ENCODE measurements at places on chromosomes 4 and X.

GRCh38 chr4:97530676-97531075 lies 612.6 kb downstream of the STPG2 start:
- no peak for DNase-seq

GRCh38 chr4:23333946-23334878 lies 555.6 kb downstream of the PPARGC1A start:
- peak; percentile 86 for DNase-seq

DNA sequence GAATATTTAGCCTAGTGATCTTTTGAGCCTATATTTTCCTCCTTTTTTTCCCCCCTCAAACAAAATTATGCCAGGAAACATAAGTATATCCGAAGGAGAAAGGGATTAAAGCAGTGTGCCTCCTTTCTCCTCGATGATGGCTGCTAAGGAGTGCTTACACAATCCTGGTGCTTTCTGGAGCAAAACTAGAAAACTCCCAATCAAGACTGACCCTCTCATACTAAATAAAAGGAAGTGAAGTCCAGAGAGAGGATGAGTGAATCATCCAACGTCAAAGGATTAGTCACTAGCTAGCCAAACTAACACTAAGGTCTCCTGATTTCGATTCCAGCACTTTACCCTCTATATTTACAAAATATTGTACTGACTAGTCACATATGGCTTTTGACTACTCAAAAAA lies 146.8 kb downstream of the PPP3CA start:
- DNase-seq, result peak; percentile 65

GRCh38 chrX:153736071-153736820 lies 11.6 kb downstream of the ABCD1 start:
- no peak for DNase-seq

GRCh38 chrX:149522916-149523315 lies 17.8 kb upstream of the IDS start:
- no peak for DNase-seq

DNA sequence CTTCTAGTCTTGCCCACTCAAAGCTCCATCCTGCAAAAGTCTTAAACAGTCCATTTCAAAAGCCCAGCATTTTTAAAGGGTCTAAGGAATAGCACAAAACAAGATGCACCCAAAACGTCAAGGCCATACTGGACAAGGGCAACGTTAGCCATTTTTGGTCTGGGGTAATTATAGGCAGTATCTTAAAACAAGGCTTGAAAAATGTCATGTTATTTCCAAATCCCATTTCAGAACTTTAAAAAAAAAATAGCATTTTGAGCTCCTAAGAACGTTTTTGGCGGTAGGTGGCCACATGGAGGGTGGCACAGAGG lies 584 bp upstream of the TMEM165 start:
- DNase-seq, result no peak

DNA sequence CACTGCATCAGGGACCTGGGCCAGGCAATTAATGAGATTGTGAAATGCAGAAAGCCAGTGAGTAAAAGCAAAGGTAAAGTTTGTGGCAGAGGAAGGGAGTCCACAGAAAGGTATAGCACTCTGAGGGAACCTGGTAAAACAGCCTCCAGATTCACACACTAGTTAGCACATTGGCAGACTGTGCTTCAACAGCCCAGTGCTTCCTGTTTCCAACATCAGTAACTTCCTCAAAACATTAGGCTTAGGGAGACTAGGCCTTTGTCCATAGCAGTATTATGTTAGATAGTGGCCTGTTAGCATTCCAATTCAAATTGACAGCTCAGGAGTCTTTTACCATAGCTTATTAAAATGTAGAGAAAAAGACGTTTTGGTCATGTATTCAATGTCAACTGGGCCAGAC lies 582.6 kb upstream of the ACTRT1 start:
- no peak for DNase-seq

DNA sequence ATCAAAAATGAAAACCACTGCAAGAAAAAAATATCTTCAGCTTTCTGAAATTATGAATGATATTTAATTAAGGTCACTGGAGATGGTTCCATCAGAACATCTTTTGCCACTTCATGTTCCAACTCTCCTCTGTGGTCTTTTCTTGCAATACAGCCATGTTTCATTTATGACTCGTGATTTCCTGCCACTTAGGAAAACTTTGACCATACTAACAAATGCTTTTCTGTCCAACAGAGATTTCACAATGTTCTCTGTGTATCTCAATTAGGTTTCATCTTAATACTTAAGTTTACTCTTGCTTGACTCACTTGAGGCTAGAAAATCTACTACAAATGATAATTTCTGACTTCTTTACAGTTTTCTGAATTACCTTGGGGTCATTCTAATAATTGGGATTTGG lies 330.9 kb downstream of the CXXC4 start:
- DNase-seq, result no peak

GRCh38 chrX:13419276-13419675 lies 99.4 kb upstream of the ATXN3L start:
- no peak for DNase-seq

GRCh38 chr4:81509191-81509590 lies 37.5 kb upstream of the RASGEF1B start:
- no peak for DNase-seq

DNA sequence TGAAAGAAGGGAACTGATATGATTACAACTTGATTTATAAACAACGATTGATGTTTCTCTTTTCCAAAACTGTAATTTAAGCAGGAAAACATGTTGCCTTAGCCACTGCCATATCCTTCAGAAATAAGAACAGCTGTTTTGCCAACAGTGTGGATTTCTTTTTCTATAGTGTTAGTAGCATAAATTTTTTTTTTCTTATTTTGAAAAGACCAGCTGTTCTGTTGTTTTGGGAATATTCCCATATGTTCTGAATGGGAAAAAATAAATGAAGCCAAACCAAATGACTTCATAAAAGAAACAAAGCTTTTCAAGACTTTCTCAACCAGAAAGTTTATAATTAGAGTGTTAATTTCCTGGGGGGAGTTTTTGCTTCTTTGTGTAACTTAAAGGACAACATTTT lies 83.9 kb upstream of the ARHGAP24 start:
- no peak for DNase-seq

DNA sequence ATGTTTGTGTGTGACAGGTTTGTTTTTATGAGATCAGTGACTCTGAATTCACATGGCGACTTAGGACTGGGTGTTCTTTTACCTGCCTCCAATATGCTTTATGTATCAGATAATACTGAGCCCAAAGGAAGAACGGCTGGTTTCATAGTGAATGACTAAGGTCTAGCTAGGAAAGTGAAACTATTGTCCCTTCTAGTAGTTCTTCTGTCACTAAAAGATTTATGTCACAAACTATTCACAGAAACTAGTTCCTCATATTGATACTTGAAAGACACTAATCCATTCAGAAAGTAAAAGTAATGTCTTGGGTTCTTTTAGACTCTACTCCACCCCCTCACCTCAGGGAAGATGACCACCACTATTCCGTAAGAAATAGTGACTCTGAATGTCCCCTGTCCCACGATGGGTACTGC lies 81.7 kb downstream of the EGF start:
- no peak for DNase-seq

DNA sequence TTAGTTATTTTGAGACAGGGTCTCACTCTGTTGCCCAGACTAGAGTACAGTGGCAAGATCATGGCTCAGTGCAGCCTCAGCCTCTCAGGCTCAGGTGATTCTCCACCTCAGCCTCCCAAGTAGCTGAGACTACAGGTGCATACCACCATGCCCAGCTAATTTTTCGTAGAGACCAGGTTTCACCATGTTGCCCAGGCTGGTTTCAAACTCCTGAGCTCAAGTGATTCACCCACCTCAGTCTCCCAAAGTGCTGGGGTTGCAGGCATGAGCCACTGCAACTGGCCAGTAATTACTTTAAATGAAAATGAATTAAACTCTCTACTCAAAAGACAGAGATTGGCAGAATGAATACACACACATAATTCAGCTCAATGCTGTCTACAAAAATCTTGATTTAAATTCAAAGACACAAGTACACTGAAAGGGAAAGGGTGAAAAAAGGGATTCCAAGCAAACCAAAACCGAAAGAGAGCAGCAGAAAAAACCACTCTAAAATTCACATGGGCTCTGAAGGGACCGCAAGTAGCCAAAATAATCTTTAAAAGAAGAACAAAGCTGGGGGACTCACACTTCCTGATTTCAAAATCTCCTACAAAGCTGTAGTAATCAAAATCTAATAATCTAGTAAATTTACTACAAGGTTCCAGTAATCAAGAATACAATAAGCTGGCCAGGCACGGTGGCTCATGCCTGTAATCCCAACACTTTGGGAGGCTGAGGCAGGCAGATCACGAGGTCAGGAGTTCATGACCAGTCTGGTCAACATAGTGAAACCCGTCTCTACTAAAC lies 11.8 kb upstream of the SPON2 start:
- DNase-seq, result no peak

DNA sequence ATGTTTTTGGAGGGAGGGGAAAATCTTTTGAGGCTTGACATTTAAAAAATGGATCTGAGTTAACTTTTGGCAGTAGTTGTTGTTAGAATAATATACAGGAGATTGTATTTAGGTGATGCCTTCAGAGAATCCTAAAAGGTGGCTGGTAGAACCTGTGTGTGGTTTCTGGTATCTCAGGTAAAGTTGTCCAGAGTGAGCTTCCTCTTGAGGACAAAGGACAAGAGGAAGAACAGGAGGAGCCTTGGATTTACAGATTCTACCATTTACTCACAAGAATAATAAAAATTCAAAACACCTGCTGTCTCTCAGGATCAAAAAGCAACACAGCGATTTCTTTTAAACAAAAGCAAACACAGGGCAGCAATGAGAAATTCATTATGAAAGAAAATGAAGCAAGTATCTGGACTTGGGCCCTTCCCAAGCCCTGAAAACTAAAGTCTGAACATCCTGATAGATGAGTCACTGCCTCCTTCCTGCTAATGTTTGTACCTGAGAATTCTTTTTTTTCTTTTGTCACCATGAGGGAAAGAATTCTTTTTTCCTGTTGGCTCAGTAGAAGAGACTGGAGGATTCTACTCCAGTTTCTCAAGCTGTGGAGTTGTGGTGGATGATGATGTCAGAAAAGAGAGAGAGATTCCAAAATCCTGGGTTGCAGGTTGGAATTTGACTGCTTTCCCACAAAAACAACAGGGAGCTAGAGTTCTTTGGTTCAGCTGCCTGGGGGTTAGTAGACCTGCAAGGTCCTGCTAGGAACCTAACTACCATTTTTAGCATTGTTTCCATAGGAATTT lies 31.5 kb upstream of the RAPGEF2 start:
- DNase-seq, result peak; percentile 57

GRCh38 chr4:176588436-176588835 lies 204.3 kb downstream of the VEGFC start:
- DNase-seq, result no peak

GRCh38 chr4:84145176-84145575 lies 353.9 kb downstream of the NKX6-1 start:
- DNase-seq, result no peak

DNA sequence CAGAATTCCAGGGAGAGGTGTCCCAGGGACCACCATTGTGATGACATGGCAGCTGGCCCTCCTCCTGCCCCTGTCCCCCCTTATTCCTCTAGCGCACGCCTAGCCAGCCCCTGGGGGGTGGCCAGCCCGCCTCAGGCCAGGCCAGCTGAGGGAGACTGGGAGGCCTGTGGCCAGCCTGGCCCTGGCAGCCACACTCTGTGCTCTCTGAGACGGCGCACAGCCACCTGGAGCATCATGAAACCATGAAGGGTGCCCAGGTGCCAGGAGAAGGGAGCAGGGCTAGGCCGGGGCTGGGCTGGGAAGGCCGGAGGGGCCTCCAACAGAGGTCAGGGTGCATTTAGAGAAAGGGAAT lies 14.4 kb upstream of the DUSP9 start:
- no peak for DNase-seq

DNA sequence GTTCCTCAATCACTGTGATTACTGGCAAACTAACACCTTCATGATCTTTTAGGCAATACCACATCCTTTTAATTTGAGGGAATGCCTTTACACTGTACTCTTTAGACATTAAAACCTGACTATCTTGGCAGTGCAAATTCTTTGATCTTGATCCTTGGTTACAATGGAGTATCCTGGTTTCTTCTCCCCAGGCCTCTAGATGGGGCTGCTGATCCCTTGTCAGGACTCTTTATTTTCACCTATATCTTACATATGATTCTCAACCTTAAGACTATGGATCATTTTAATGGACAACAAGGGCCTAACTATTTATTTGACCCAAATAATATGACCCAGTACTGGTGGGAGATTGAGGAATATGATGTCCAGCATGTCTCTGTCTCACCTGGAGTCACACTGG lies 1005.5 kb upstream of the INTU start:
- DNase-seq, result peak; percentile 17

GRCh38 chr4:179817317-179817716 lies 2375.1 kb upstream of the AGA start:
- no peak for DNase-seq

DNA sequence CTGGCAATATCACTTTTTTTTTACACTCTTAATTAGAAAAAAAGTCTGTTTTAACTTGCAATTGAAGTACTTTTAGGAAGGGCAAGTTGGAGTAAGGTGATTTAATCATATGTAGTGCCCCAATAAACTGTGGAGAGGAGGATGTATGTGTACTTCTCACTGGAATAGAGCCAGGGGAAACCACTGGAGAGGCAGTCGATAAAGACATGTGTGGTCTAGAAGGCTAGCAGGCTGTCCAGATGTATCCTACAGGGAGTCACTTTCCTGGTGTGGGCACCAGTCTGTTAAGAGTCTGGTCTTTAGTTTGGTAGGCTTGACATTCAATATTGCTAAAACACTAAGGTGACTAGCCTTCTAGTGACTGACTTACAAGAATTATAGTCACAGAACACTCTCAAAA lies 9.6 kb upstream of the SGMS2 start:
- no peak for DNase-seq

DNA sequence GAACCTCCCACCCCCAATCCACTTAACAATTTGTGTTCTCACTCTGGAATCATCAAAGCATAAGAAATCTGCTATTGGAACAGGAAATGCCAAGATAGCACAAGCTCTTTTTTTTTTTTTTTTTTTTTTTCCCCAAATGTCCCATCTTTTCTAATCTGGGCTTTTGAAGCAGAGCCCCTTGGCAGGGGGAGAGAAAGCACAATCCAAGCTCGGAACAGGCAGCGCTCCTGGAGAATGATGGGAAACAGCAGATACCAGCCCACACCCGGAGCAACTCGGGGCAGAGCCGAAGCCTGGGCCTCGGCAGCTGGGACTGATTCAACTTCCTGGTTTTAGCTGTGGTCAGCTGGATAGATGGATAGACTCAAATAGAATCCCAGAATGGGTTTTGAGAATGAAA lies 235.1 kb downstream of the QDPR start:
- peak; percentile 9 for DNase-seq

- no peak for DNase-seq
Observed at GRCh38 chr4:145935253-145936141, 3.1 kb downstream of the ZNF827 start.

DNA sequence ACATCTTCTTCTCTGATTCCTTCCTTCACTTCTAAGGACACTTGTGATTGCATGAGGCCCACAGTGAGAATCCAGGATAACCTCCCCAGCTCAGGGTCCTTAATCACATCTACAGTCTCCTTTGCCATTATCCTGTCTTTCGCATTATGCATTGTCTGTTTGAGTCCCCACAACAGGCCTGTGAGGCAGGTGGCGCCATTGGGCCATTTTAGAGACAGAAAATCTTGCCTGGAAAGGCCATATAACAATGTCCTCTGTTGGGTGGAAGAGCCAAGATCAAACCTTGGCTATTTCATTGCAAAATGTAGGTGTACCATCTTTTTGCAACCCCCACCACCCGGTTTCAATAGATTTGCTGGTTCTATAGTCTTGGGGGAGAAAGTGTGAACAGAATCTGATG lies 11.8 kb upstream of the DCUN1D4 start:
- no peak for DNase-seq
